ENCODE measurements at places on chromosomes 1 and 21.

DNA sequence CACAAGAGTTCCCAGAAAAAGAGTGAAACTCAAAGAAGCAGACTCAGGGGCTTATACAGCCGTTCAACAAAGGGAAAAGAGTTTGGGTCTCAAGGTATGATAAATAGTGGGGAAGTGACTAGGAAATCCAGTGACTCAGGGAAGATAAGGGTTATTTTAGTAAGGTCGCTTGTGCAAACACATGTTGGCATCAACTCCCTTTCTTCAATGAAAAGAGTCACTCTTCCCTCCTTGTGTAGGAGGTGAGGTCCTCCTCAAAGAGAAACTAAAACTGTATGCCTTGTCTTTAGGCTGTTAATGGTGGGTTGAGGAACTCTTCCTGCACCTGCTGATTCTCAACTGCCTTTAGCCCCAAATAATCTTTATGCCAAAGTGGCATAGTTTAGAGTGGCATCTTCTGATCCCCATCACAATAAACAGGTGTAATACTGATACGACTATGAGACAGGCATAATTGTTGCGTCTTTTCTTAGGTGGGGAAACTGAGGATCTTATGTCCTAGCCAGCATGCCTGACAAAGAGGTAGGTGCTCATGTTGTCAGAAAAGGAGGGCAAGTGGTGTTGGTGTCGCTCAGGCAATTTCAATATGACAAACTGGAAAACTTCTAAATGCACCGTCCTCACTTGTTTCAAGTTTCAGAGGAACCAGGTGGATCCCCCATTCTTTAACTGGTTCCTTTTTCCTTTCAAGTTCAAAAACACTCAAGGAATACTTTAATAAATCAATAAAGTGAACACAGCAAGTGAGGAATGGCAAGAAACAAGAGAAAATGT is 294.1 kb upstream of the RUNX1 start:
- no peak for DNase-seq

- no peak for DNase-seq
Measured at GRCh38 chr1:154575147-154575927, 7.8 kb downstream of the CHRNB2 start.

DNA sequence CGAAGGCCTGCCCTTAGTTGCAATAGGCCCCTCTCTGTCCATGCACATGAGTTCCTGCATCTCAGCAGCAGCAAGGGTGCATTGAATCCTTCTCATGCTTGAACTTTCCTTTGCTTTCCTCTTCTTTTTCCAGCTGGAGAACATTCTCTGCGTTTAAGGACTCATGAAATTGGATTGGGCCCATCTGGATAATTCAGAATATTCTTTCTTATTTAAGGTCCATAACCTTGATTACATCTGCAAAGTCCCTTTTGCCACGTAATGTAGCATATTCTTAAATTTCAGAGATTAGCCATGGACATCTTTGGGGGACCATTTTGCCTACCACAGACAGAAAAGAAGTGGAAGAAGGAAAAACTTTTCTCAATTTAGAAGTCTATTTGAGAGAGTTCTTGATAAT is 159.7 kb upstream of the C21orf91 start:
- no peak for DNase-seq

GRCh38 chr1:30738040-30738714 is 14.8 kb upstream of the MATN1 start:
- DNase-seq = no peak

- DNase-seq = no peak
Measured at GRCh38 chr1:186442651-186443375, 18.1 kb downstream of the PDC start.

DNA sequence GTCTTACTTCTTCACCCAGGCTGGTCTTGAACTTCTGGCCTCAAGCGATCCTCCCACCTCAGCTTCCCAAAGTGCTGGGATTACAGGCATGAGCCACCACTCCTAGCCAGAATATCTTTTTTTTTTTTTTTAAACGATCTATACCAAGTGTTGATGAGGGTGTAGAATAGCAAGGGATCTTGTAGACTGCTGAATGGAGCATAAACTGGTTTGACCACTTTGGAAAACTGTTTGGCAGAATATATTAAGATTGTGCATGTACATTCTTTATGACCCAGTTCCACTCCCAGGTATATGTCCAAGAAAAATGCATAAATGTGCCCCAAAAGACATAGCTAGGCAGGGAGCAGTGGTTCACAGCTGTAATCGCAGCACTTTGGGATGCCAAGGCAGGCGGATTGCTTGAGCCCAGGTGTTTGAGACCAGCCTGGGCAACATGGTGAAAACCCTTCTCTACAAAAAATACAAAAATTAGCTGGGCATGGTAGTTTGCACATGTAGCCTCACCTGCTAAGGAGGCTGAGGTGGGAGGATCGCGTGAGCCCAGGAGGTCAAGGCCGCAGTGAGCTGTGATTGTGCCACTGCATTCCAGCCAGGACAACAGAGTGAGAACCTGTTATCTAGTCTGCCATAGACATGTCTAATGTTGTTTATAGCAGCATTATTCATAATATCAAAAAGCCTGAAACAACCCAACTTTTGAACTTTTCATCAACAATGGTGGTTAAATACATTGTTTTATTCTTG is 184.0 kb downstream of the VPS13D start:
- no peak for DNase-seq

DNA sequence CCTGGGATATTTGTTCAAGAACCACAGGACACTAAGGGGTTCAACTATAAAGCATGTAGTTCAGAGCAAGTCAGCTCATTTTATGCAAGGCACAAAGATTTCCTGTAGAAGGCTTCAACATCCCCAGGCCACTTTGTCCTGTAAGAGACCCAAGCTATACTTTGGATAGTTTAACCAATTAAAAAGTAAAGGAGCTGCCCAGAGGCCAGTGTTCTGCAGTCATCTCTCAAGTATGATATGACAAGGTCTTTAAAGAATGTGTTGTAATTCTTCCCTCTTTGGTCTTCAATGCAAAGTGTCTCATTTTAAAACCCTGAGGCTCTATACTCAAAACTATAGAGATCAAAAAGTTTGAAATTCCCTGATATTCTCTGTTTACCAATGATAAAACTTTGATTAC is 34.1 kb downstream of the KRTAP20-3 start:
- DNase-seq = no peak

GRCh38 chr1:154816369-154816768 is 53.7 kb downstream of the KCNN3 start:
- no peak for DNase-seq

DNA sequence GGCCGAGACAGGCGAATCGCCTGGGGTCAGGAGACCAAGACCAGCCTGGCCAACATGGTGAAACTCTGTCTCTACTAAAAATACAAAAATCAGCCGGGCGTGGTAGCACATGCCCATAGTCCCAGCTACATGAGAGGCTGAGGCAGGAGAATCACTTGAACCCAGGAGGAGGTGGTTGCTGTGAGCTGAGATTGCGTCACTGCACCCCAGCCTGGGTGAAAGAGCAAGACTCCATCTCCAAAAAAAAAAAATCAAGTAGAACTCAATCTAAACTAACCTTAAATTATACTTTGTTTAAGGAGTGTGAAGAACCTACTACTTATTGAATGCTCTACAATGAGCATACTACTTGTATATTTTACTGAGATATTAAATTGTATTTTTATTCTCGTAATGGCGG is 30.5 kb upstream of the RNF186 start:
- DNase-seq = no peak

DNA sequence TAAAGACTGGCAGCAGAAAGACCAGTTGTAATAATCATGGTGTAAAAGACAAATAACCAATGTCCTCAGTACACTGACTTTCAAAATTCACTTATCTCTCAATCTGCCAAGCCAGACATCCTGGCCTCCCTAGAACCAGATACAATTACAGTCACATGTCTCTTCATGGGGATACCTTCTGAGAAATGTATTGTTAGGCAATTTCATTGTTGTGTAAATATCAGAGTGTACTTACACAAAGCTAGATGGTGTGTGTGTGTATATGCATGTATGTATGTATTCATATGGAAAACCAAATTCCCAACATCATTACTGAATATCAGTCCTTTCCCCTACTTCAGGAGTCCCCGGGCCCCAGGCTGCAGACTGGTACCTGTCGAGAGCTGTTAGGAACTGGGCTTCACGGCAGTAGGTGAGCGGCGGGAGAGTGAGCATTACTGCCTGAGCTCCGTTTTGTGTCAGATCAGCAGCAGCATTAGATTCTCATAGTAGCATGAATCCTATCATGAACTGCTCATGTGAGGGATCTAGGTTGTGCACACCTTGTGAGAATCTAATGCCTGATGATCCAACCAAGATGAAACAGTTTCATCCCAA is 65.3 kb upstream of the ZNF326 start:
- no peak for DNase-seq

- DNase-seq = no peak
Measured at GRCh38 chr1:25679171-25679570, 62.6 kb downstream of the MAN1C1 start.

DNA sequence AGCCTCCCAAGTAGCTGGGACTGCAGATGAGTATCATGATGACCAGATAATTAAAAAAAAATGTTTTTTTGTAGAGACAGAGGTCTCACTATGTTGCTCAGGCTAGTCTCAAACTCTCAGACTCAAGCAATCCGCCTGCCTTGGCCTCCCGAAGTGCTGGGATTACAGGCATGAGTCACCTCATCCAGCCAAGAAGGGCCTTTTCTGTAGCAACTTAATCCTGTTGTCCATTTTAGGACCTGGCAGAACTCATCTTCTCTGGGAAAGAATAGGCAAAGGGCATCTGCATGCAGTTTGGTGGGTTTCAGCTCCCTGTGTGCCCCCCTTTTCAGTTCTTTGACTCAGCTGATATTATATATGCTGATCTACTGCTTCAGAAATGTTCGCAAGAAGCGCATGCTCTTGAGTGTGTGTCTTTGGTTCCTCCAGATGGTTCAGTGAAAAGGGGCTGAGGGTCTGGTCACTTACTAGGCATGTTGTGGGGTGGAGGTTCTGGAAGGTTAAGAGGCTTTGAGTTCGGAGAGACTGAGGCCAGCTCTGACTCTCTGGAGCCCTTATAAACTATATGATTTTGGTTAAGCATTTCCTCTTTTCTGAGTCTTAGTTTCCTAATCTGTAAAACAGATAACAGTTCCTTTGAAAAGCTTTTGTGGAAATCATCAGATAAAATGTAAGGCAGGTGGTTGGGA is 19.4 kb upstream of the SRSF4 start:
- no peak for DNase-seq

DNA sequence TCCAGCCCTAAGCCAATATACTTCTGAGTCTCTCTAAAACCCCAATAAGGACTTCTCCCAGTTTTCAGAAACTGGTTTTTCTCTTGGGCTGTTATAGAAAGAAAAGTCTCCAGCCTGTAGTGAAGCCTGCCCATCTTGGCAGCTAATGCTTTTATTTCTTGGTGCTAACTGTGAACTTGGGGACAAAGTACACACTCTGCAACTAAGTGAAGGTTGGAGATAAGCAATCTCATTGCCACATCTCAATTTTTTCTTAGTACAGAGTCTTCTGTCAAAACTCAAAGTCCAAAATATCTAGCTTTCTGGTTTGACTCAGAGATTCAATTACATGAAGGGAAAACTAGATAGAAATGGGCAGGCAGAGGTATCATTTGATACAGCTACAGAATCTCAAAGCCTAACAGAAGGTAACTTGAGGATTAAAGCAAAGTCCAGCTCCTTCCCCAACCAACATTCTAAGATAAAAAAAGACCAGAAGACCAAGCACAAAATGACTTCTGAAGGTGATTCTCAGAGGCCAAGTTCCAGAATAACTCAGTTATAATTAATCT is 14.0 kb downstream of the AK2 start:
- DNase-seq = no peak

- no peak for DNase-seq
Measured at GRCh38 chr1:55987491-55988249, 591.7 kb downstream of the PLPP3 start.

DNA sequence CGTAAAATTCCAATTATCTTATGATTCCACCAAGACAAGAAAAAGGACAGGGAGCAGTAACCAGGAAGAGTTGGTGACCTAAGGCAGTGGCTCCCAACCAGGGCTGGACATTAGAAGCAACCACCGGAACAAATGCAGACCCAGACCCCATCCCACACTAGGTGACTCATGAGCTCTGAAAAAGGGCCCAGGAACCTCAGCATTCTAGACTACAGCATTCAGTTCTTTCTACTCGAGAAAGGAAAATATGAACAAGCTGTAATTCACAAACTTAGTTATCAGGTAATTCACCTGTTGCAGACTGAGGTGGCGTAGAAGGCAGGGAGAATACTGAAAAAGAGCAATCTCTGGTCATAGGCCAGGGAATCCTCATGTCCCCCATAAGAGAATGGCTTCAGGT is 138.4 kb upstream of the KRTAP19-8 start:
- DNase-seq = no peak

- no peak for DNase-seq
Measured at GRCh38 chr1:92705446-92705845, 79.5 kb downstream of the EVI5 start.

DNA sequence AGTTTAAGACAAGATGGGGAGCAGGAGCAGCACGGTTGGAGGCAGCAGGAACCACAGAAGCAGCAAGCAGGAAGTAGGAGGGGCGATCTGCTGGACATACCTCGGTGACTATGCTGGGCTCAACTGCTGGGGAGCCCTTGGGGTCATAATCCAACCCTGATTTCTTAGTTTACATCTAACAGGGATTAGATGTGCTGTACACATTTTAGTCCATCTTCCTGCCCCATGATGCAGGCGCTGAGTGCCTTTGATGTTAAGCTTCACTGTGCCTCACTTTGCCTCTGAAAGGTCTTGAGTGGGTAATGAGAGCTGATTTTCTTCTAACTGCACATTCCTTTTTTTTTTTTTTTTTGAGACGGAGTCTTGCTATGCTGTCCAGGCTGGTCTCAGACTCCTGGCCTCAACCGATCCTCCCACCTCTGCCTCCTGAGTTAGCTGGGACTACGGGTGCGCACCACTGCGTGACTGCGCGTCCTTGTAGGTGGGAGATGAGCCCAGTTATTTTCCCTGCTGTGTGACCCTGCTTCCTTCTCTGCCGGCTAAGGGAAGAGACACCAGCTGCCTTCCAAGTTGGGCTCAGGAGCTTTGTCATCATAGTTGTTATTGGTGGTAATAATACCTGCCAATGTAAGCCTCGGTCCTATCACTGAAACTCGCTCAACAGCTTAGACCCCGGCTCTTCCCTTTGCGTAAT is 1.1 kb upstream of the RCAN3 start:
- peak; percentile 43 for DNase-seq

GRCh38 chr21:46503922-46504550 is 45.3 kb downstream of the DIP2A start:
- DNase-seq = peak; percentile 11

DNA sequence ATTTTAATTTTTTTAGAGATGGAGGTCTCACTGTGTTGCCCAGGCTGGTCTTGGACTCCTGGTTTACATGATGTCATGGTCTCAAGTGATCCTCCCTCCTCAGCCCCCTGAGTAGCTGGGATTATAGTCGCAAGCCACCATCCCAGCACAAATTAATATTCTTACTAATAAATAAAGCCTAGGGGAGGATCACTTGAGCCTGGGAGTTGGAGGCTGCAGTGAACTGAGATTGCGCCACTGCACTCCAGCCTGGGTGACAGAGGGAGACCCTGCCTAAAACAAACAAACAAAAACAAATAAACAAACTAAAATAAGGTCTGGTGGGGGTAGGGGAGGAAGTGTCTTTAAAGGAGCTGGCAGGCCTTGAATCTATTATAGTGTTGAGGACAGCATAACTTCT is 8.7 kb upstream of the GADD45A start:
- no peak for DNase-seq

GRCh38 chr1:41777695-41778094 is 141.0 kb downstream of the HIVEP3 start:
- DNase-seq = no peak

Measured in CD4-positive, alpha-beta T cell treated with Interleukin-4 for 4 hours (primary cell).